GM04504 (cell line): ENCODE measurements at places on chromosomes 2 and 18.
A peak's percentile ranks its signal among the peaks of the same experiment; 100 is the strongest.

DNA sequence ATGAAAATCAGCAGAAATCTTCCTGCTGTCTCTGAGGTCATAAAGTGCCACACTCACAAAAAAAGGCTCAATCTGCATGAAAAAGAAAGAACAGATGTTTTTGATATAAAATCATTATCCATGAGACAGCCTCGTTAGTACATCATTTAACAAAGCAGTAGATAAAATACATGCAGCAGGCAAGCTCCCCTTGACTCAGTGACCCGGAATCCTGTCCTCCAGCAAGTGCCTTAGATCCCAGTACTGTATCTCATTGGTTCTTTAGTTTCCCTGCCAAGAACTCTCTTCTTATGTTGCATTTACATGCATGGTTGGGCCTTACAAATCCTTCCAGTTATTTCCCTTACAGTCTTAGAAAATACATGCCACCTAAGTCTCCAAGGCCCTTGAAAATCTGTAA lies 148.9 kb upstream of the CCDC195 start:
- peak; percentile 55 for DNase-seq

DNA sequence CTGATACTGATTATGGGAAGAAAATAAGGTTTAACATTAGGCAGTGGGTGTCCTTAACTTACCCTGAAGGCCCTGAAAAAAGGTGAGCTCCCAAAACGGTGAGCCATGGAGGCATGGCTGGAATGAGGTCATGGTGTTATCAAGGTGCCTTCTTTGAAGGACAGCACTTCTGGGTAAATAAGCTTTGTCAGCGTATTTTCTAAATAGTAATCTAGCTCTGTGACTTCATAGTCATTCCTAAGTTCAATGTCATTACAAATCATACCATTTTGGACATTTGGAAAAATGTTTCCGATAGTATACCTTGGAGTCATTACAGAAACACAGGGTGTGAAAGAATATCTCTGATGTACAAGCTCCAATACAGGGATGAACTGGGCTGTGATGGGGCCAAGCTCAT lies 35.2 kb upstream of the CNGA3 start:
- no peak for DNase-seq

- no peak for DNase-seq
These were observed 39.7 kb downstream of the DYNC1I2 start for GRCh38 chr2:171726847-171727450.

DNA sequence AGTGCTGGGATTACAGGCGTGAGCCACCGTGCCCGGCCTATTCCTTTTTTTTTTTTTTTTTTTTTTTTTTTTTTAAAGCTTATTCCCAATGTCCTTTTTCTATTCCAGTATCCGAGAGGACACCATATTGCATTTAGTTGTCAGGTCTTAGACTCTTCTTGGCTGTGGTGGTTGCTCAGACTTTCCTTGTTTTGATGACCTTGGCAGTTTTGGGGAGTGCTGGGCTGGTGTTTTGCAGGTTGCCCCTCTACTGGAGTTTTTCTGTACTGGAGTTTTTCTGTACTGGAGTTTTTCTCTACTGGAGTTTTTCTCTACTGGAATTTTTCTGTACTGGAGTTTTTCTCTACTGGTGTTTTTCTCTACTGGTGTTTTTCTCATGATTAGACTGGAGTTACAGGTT lies 149.2 kb downstream of the TANC1 start:
- no peak for DNase-seq

DNA sequence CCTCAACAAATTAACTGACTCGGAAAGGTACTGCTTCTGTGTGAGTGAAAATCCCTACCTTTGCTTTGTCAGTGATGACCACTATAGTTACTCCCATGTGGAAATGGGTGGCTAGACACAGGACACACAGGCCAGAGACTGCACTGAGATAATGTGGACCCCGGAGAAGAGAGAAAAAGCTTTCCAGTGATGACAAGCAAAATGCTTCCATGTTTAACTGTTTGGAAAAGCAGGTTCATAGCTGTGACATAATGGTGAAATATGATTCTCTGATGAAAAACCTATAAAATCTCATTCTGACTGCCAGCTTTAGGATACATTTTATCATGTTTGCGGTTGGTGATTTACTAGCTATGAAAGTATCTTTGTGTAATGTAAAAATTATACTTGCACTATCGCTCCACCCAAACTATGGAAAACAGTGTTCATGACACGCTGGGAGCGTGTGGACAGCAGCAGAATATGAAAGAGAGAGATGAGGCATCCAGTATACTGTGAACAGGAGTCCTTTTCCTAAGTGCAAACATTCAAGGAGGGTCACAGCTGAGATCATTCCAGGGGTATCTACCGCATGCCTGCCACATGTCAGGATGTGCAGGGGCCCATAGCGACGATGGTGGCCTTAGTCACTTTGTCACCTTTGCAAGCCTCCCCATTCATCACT lies 782.7 kb upstream of the SOX11 start:
- no peak for DNase-seq

GRCh38 chr2:112835061-112835501 lies 1.5 kb downstream of the IL1B start:
- no peak for DNase-seq

GRCh38 chr18:36153203-36153602 lies 23.5 kb downstream of the ELP2 start:
- DNase-seq = peak; percentile 75
